CD4-positive, alpha-beta T cell treated with Interleukin-12 subunit alpha and Interleukin-12 subunit beta, for 1 hour (primary cell): ENCODE measurements at places on chromosomes 6 and 20.

GRCh38 chr6:44110005-44110676, 17.1 kb downstream of the MRPL14 start:
- DNase-seq, result no peak

GRCh38 chr6:136921381-136921935, 643 bp upstream of the SLC35D3 start:
- DNase-seq, result no peak

- DNase-seq, result no peak
Observed at GRCh38 chr6:90118581-90118980, 178.1 kb downstream of the BACH2 start.

DNA sequence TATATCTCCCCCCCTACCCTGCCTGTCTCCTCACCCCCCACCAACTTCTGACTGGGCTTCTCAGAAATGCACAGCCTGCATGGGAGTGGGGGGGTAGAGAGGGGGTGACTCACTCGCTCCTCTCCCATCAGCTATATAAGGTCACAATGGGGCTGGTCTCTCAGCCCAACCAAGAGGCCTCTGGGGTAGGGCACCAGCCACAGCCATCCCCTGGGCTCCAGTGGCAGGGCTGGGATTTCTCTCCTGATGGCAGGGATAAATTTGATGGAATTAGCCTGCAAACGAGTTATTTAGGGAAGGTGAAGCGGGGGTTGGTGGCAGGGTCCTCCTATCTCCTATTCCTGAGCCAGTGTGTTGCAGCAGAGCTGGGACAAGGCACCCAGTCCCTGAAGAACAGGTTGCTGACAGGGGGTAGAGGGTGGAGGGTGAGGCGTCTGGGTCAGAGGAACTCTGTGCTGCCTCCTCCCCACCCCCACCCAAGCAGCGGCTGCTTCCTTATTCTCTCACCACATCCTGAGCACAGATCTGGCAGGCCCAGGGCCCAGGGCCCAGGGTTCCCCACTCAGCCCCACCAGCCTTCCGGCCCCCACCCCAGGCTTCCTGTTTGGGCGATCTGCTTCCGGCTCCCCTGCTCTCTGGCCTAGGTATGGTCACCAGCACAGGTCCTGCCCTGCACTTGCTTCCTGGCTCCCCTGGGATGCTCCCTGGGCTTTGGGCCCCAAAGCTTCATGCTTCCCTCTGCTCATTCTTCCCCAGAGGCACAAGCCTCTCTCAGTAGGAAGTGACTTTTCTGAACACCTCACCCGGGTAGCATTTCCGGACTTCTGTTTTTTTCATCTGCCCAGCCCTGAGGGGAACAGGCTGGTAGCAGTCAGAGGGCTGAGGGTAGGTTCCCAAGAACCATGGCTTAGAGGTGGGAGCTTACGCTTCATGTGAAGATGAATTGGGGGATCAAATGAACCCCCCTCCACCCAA, 4.0 kb downstream of the PPP1R18 start:
- DNase-seq, result peak; percentile 89

DNA sequence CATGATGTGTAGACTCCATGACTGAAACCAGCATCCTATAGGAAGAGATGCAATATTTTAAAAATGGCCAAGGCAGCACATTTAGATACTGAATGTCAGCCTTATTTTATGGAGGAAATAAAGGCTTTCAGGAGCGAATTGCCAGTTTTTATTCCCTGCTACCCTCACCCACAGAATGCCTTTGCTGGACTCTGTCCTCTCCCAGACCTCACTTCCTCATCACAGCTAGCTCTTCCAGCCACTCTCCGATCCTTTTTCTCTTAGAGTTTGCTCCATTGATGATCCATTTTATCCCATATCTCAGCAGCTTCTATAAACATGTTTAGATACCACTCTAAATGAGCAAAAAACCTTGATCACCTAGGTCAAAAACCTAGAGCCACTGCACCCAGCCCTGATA, 137.7 kb downstream of the LRRC1 start:
- DNase-seq, result no peak

- DNase-seq, result no peak
Observed at GRCh38 chr6:1993042-1993441, 252.4 kb downstream of the GMDS start.

DNA sequence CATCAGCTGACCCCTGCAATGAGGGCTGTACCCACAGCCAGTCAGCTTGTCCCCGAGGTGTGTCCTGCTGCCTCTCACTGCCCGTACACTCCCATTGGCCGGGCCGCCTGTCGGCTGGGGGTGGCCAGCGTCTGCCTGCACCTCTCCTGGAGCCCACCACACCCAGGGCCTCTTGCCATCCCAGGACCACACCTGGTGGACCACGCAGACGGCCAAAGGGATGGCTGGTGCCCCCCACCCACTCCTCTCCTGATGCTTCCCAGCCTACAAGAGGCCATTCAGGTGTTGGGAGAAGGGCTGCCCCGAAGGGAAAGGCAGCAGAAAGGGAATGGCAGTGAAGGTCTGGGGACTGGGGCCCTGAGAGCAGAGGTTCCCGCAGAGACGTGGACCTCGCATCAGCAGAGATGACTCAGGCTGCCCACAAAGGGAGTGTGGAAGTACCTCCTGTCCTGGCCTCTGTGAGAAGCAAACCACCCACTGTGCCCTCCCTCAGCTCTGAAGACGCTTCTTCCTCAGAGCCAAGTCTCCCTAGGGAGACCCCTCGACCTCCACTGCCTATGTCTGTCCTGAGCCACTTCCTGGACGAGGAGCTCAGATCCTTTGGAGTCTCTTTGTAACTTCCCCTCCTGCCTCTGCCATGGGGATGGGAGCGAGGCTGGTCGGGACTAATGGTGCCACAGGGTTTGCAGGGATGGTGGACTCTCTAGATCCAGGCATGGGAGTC, 60.9 kb downstream of the PYGB start:
- DNase-seq, result no peak

GRCh38 chr6:39223061-39223460, 6.2 kb downstream of the KCNK5 start:
- no peak for DNase-seq

- peak; percentile 51 for DNase-seq
Observed at GRCh38 chr20:32585011-32585585, at the start of gene NOL4L. NOL4L (minus strand) TSS chr20:32585333; CDS start chr20:32584890, 443 bp downstream.
